ENCODE measurements at places on chromosomes 6 and 20. TPM values are rescaled to one million over a fixed set of nuclear protein-coding genes. Genes with fewer than 3 reads are reported as not detected.

NRN1 gene
- polyA plus RNA-seq: 6.4 TPM

POU5F1 gene
- 7.9 TPM for polyA plus RNA-seq

COX4I2 gene
- polyA plus RNA-seq: 6.9 TPM

- DNase-seq: no peak
Observed at GRCh38 chr6:157821342-157822033, 1.6 kb upstream of the SNX9 start.

DNA sequence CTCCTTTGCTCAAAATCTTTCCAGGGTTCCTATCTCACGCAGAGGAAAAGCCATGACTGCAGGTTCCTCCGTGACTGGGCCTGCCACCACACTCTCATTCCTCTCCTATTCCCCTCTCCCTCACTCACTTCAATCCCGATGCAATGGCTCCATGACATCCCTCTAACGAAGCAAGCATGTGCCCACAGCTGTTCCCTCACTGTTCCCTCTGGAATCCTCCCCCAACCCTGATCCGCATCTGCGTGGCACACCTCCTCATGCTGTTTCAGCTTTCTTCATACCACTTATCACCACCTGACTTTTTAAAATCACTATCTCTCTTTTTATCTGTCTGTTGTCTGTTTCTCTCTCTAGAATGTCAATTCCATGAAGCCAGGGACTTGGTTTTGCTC, 25.5 kb downstream of the ANGPT4 start:
- no peak for DNase-seq

EYS gene
- polyA plus RNA-seq: not detected

FAM83B gene
- 0.77 TPM for polyA plus RNA-seq

ASXL1 gene
- 16.2 TPM for polyA plus RNA-seq

DNA sequence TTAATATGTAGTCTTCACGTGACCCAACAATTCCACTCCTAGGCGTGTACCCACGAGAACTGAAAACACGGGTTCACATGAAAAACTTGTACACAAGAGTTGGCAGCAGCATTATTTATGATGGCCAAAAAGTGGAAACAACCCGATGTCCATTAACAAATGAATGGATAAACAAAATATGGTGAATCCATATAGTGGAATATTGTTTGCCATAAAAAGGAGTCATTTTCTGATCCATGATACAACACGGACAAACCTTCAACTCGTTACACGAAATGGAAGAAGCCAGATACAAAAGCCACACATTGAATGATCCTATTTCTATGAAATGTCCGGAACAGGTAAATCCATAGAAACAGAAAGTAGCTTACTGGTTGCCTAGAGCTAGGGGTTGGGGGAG, 78.4 kb downstream of the BMP7 start:
- no peak for DNase-seq

SDCBP2 gene
- polyA plus RNA-seq: 10.3 TPM

Data from kidney (tissue), 22 donors.